ENCODE measurements at places on chromosomes 11 and 22. TPM values are rescaled to one million over a fixed set of nuclear protein-coding genes. Genes with fewer than 3 reads are reported as not detected.

Gene NCAPH2
- 51.4 TPM for total RNA-seq

Gene MPPED2
- total RNA-seq: not detected

DNA sequence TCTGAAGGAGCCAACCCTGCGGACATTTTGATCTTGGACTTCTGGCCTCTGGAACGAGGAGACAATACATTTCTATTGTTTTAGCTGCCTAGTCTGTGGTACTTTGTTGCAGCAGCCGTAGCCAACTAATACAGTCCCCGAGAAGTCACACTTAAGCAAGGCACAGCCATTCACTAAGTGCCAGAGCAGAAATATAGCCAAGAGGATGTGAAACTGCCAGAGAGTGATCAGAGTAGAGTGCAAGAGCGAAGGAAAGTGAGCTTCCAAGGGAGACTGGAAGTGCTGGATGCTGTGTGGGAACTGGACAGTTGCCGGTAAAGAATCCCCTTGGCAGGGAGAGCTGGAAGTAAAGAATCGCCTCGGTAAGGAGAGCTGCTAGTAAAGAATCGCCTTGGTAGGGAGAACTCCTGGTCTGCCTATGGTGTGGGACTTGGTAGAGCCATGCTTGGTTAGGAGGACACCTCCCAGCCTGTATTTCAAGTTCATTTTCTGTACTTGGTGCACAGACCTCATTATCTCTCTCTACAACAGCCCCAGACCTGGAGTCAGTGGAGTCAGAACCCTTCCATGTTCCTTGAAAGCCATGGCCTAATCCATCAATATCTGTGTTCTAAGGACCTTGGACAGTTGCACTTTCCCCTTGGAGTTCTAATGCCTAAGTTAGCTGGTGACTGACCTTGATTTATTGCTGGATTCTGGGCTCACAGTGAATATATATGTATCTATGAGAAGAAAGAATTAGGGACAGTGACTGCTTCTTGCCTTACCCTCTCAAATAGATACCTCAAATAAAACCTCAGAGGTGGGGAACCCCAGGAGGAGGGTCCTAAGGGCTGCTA lies 162.1 kb downstream of the LDLRAD3 start:
- no peak for DNase-seq

Gene SCN2B
- not detected for total RNA-seq

DNA sequence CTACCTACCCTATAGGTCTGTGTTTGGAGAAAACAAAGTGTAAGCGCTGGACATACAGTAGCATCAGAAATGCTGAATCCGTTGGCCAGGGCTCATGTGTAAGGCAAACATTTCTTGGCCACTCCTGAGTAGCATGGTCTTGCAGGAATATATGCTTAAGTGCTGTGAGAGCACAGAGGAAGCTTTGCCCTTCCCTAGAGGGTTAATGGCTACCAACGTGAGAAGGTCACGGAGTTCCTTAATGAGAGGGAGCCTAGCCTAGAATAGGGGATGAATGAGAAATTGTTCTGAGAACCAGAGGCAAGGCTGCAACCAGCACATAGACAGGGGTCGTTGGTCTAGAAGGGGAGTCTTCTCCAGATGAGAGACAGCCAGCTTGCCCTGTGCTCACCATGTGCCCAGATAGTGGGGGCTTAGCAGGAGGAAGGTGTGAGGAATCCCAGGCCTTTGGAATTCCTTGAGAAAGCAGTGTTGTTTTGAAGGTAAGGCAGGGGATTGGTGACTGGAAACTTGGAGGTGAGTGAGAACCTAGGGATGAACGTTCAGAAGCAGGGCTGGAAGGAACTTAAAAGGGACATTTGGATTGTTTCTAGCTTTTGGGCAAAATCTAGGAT lies 29.5 kb downstream of the RCOR2 start:
- no peak for DNase-seq

Gene PDGFD
- total RNA-seq: 4.5 TPM
